NCI-H748 treated with DMSO at 0.1 percent for 48 hours (cell line): ENCODE measurements at places on chromosomes 12 and 14.

DNA sequence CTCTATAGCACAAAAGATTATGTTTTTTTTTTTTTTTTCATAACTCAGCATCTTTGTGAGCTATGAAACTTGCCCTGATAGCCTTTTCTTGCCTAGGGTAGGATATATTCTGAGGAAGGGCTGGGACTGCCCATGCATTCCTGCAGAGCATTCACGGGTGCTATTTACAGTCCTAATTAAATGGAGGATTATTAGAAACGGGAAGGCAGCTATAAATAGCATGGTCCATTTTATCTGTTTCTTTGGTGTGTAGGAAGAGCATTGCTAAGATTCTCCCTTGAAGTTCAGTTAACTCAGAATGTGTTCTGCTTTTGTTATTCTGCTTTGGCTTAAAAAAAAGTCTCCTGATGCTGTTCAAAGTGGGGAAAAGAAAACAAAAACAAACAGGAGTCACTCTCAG is 630.9 kb downstream of the DIO2 start:
- DNase-seq: no peak

DNA sequence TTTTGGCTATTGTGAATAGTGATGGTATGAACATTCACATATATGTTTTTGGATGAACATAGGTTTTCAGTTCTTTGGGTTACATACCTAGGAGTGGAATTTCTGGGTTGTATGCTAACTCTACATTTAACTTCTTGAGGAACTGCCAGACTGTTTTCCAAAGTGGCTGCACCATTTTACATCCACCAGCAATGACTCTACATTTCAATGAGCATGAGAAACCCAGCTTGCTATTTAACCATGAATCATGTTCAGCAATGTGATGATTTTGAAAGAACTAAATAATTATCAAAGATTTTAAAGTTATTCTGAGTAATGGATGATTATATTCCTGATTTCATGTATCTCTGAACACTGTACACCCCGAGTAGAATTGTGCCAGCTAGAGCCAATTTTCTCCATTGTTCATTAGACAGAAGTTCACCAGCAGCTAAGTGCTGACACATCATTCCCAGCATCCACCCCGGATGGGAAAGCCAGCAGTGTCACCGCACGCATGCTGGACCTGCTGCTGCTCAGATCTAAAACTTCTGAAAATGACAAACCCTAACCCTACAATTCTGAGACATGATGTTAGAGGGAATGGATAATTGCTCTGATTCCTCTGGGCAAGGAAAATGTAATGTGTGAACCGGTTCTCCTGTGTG is 13.3 kb upstream of the ANAPC5 start:
- no peak for DNase-seq

GRCh38 chr12:59645242-59645641 is 49.4 kb downstream of the SLC16A7 start:
- no peak for DNase-seq

- no peak for DNase-seq
These were observed 20.4 kb downstream of the VASH1 start for GRCh38 chr14:76781648-76782051.

DNA sequence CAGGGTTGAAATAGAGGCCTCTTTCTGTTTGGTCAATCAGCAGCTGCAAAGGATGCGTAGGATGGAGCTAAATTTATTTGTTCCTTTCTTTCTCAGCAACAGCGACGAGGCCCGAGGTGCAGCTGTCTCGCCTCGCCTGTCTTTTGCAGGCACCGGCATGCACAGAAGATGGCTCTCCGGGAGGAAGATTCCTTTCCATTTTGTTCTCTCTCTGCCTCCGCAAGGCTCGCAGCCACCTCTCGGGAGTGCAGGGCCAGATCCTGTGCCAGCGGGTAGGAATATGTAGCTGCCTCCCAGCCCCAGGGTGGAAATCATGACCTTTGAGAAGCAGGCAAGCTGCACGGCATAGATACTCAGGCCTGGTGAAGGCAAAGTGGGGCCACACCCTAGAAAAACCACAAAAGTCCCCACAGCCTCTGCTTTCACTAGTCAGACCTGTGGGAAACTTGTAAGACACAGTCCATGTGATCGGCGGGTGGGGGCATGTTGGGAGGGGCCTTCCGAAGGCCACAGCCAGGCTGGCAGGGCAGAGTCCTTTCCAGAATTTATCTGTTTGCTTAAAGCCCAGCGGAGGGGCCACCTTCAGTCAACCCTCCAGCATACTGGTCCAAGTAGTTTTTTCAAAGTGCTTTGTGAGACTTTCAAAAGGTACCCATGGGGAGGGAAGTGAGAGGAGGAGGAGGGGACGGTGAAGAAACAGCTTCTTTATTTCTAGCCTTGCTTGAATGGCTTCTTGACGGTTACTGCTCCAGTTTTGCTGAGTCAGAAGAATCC is at the start of gene MAP1LC3B2:
Gene MAP1LC3B2, plus strand, starts transcription at position 220 of the 774 bp plus-strand sequence. CDS start 16,562 bp downstream, outside the sequence.
- DNase-seq: no peak

GRCh38 chr14:101063121-101063520 is 159.6 kb upstream of the RTL1 start:
- DNase-seq: no peak

- no peak for DNase-seq
These were observed 4.9 kb downstream of the CD9 start for GRCh38 chr12:6205144-6205539.

GRCh38 chr12:69497308-69498026 is 27.3 kb downstream of the FRS2 start:
- no peak for DNase-seq

DNA sequence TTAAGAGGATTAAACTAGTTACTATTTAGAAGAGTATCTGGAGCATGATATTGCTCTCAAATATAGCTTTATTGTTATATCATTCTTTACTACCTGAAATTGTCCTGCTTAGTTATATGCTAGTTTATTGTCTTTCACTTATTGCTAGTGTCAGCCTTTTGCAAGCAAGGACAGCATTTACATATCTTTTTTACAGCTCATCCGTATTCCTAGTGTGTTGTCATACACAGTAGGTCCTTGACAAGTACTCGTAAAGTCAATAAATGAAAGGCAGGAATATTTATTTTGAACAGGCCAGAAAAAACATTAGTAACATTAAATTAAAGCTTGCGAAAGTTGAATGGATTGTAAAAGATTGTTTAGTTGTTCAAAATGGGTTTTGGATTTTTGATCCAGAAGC is 35.0 kb downstream of the CRADD start:
- DNase-seq: no peak

DNA sequence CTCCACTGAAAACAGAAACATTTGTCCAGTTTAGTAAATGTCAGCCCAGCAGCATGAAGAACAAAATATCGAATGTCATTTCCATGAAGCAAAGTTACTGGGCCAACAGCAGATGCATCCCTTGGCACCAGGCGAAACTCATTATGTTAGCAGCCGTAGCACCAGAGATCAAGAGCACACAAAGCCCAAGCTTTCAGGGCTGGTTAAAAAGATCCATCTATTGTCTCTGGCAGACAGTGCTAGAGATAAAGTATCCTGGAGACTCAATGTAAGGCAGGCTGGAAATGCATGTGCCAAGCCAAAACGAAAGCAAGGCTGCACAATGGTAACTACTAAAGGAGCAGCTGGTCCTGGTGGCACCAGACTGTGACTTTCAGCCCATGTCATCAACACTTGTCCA is 120.3 kb upstream of the PLEKHG7 start:
- DNase-seq: no peak

DNA sequence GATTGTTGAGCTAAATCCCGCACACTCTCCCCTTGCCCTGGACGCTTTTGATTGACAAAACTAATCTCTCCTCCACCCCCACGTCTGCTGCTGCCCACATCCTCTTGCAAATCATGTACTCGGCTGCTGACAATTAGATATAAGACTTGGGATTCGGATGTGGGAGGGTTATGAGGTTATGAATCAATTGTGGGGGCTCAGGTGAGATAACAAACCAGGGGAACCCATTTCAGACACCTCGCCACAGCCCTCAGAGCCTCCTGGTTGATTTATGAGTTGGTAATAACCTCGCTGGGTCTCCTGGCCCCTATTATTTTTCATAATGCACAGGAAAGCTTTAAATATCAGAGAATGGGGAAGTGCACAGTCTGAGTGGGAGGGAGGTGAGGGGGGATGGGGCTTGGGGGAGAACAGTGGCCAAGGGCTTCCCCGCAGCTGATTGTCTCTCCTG is 449.9 kb downstream of the DPF3 start:
- DNase-seq: no peak

- no peak for DNase-seq
These were observed 67.6 kb upstream of the CFL2 start for GRCh38 chr14:34782031-34782430.

GRCh38 chr12:49331380-49332222 is 5.4 kb downstream of the C1QL4 start:
- peak; percentile 38 for DNase-seq

DNA sequence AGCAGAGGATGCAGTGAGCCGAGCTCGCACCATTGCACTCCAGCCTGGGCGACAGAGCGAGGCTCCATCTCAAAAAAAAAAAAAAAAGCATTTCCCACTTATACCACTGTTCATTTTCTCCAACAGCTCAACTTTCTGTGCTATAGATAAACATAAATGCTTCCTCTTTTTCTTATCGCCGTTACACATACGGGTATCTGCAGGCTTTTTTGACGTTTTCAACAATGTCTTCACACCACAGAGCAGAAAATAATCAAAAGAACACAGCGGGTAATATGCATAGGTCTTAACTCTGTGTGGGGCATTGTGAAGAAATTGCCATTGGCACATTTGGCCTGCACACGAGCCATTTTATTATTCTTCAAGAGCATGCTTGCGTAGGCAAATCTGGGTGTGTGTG is 86.4 kb downstream of the CAPZA3 start:
- DNase-seq: no peak

- no peak for DNase-seq
These were observed 21.2 kb downstream of the MAX start for GRCh38 chr14:65080960-65081747.

GRCh38 chr12:79658221-79658620 is 32.5 kb downstream of the PAWR start:
- DNase-seq: no peak
